ENCODE measurements at places on chromosomes 11 and 22. TPM values are rescaled to one million over a fixed set of nuclear protein-coding genes. Genes with fewer than 3 reads are reported as not detected.

Gene SEPTIN3
- total RNA-seq: not detected

DNA sequence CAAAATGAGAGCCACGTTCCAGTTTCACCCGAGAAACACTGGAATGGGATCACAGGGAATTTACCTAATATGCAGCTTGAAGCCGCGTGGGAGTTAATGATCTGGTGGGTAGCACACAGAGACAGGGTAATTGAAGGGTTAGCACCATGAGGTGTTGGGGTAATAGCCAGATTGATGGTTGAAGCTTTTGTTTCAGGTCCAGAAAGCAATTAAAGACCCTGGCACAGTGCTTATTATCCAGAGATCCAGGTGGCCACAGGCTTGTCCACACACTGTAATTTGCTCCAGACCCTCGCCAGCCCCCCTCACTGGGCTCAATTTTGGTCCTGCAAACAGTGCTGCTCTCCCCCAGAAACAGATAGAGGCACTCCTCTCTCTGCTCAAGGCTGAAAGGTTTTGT lies 282.5 kb upstream of the ISX start:
- no peak for DNase-seq

Gene SMIM35
- not detected for total RNA-seq

GRCh38 chr11:96306933-96307775 lies 35.8 kb downstream of the MAML2 start:
- DNase-seq: peak; percentile 44

Gene ACR
- total RNA-seq: 0.30 TPM

Measured in left ventricle myocardium inferior (tissue), 1 donor.